ENCODE measurements at places on chromosomes 2 and 18.

DNA sequence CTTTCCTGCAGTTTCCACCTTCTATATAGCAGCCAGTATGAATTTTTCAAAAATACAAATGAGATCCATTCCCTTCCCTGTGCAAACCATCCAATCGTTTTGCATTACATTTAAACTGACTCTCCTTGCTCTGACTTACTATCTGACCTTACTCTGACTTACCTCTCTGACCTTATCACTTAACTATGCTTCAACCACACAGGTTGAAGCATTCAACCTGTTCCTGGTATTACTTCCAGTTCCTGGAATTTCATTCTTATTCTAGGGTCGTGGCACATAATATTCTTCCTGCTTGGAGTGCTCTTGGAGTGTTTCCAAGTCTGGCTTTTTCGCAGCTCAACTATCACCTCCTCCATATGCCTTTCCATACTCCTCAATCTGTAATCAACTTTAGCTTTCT, 850.6 kb upstream of the CHAC2 start:
- DNase-seq = no peak

DNA sequence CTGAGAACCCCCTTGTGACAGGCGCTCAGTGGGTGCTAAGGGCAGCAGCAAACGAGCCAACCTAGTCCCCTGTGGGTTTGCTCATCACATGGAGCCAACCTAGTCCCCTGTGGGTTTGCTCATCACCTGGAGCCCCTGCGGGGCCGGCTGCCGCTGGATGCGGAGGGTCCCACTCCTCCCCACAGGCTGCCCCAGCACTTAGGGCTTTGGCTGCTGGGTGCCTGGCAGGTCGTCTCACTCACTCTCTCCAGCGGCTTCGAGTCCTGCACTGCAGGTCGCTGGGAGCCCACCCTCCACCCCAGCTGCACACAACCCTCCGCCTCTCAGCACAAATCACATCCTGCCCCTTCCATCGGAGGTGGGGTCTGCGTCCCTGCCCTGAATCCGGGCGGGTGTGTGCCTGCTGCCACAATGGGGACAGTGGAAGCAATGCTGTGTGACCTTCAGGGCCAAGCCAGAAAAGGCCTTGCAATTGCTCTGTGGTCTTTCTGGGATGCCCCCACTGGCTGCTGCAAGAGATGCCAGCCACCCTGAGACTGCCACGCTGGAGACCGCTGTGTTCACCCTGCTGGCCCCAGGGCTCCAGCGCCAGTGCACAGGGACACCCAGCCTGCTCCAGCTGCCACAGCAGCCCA, 248.1 kb upstream of the SALL3 start:
- DNase-seq = no peak

- no peak for DNase-seq
Measured at GRCh38 chr2:216074794-216075193, 6.8 kb downstream of the PECR start.

GRCh38 chr2:62152000-62152399, 43.9 kb upstream of the B3GNT2 start:
- DNase-seq = peak; percentile 4

DNA sequence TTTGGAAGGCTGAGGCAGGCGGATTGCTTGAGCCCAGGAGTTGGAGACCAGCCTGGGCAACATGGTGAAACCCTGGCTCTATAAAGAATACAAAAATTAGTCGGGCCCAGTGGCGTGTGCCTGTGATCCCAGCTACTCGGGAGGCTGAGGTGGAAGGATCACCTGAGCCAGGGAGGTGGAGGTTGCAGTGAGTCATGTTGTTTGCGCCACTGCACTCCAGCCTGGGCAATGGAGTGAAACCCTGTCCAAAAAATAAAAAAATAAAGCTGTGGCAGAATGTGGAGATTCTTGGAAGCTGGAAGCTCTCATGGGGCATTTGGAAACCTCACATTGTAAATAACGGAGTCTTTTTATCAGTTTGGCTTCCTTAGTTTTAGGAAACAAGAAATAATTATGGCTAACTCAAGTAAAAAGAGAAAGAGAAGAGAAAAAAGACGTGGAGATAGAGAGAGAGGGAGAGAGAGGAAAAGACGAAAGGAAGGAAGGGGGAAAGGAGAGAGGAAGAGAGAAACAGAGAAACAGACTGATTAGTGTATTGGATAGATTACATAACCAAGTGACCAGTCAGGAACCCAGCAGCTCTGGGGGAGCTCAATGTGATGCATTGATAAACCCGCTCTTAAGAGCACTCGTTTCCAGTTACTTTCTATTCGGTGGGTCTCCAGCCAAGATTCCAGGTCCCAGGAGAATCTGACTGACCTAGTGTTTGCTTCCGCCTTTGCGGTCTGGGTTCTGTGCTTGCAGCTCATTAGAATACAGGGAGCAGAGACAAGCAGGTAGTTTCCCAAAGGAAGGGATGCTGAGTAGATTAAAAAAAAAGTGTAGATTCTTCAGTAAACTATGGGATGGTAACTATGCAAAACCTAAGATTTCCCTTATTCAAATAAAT, 1.1 kb upstream of the SPAST start:
- DNase-seq = peak; percentile 38

- no peak for DNase-seq
Measured at GRCh38 chr18:48832938-48833700, 117.6 kb downstream of the SMAD7 start.
